Fibroblast of skin of left quadriceps (primary cell): ENCODE measurements at places on chromosomes 16 and 17.

DNA sequence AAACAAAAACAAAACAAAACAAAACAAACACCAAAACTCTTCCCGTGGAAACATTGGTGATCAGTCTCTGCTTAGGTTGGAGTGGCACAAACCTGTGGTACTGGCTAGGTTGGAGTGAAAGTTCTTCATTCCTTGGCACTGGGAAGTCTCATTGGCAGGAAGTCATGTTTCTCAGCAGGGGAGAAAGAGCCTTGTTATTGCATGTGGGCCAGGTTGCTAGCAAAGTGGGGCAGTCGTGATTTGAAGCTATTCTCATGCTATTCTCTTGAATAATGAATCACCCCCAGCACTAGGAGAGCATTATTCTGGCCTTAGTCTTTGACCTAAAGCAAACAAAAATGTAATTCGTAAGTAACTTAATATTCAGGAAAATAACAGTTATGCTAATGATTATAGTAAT is 24.3 kb upstream of the B4GALNT2 start:
- no peak for DNase-seq

DNA sequence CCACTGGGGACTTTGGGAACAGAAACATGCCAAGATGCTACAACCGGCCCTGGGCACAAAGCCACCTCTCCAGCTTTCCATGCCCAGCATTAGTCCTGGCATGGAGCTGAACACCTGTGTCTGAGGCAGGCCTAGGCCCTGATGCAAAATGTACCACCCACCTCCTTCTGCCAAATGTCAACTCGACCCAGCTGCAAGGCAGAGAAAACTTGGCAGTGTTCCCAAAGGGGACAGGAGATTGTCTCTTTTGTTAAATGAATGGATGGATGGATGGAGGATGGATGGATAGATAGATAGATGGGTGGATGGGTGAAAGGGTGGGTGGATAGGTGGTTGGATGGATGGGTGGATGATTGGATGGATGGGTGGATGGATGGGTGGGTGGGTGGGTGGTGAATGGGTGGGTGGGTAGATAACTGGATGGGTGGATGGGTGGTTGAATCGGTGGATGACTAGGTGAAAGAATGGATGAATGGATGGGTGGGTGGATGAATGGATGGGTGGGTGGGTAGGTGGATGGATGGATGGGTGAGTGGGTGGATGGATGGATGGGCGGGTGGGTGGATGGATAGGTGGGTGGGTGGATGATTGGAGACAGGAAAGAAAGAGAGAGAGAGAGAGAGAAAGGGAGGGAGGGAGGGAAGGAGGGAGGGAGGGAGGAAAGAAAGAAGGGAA is 73.4 kb upstream of the TNRC6C start:
- no peak for DNase-seq

GRCh38 chr16:63497408-63497807 is 1461.2 kb upstream of the CDH8 start:
- DNase-seq, result no peak

DNA sequence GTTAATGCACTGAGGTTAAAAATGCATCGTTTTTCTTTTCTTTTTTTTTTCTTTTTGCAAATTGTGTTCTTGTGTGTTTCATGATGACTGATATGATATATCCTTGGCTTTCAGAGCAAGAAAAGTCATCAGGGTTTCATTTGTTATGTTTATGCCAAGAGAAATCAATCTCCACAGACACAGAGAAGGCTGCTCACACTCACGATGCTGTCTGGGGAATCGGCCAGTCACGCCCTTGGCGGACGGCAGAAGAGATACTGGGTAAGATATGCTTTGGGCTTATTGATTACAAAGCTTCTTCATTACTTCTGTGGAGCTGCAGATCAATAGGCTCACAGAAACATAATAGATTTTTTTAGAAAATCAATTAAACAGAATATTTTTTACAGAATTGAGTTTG is 42.2 kb upstream of the TNRC6C start:
- no peak for DNase-seq

DNA sequence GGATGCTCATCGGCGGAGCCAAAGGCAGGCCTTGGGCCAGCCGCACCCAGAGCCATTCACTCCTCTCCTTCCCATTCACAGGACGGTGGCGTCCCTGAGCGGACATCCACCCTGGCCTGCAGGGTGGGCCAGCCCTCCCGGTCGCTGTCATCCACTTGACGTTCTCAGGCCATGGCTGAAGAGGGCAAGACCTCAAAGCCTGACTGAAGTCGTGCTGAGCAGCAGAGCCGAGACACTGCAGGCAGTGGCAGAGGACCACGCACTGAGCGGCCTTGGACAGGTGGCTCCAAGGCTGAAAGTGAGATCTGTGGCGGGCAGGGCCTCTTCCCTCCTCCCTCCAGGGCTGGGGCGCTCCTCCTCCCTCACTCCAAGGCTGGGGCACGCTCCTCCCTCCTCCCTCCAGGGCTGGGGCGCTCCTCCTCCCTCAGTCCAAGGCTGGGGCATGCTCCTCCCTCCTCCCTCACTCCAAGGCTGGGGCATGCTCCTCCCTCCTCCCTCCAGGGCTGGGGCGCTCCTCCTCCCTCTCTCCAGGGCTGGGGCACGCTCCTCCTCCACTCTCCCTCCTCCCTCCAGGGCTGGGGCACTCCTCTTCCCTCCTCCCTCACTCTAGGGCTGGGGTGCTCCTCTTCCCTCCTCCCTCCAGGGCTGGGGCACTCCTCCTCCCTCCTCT is 24.1 kb downstream of the GNPTG start:
- DNase-seq, result no peak

GRCh38 chr17:49003557-49004511 is 6.6 kb downstream of the IGF2BP1 start:
- no peak for DNase-seq

GRCh38 chr16:8722025-8722348 is 47.6 kb downstream of the ABAT start:
- no peak for DNase-seq

DNA sequence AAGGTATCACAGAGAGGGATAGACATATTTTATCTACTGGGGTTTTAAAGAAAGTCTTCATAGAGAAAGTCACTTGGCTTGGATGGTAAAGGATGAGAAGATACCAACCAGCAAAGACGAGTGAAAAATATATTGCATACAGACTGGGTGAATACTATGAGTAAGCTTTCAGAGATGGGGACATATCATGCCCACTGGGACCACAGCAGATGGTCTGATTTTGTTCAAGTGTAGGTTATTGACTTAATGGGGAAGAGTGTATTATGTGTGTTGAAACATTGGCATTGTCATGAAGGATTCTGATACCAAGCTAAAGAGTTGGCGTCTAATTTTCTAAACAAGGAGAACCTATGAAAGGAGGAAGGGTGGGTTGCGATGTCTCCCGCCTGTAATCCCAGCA is 13.8 kb upstream of the MMD start:
- DNase-seq, result no peak

DNA sequence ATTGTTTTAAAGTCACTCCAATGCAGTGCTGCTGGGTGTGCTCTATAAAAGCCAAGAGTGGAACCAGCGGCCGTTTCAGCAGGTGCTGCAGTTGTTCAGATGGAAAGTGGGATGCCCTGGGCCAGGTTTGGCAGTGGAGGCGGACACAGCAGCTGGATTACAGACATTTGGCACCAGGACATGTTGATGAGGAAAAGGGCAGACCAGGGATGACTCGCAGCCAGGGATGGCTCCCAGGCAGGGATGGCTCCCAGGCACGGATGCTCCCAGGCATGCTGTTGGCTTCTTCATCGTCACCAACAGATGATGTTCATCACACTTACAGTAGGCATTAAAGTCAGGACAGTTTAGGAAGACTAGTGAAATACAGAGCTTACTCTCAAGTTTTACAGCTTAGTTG is 10.0 kb downstream of the GAN start:
- DNase-seq, result no peak

- DNase-seq, result no peak
These were observed 55.0 kb downstream of the STX8 start for GRCh38 chr17:9520649-9521048.

- no peak for DNase-seq
These were observed 42.4 kb downstream of the RAI1 start for GRCh38 chr17:17723354-17724261.

DNA sequence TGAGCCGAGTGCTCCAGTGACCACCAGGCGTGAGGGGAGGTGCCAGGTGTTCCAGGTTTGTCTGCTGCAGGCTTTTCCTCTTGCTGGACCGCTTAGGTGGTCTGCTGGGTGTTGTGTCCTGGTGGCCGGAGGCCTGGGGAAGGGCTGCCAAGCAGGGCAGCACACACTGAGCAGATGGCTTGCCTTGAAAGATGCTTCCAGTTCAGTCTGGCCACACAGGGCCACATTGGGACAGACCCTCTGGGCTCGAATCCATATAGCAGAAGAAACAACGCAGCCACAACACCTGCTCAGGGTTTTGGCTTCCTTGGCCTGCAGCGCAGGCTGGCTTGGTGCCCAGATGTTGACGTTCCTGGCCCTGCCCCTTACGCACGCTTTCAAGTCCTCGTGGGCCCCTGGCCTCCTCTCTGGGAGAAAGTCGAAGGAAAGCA is 24.8 kb downstream of the GINS2 start:
- DNase-seq, result no peak

- DNase-seq, result no peak
These were observed 1.2 kb upstream of the TCAP start for GRCh38 chr17:39663688-39664580.

DNA sequence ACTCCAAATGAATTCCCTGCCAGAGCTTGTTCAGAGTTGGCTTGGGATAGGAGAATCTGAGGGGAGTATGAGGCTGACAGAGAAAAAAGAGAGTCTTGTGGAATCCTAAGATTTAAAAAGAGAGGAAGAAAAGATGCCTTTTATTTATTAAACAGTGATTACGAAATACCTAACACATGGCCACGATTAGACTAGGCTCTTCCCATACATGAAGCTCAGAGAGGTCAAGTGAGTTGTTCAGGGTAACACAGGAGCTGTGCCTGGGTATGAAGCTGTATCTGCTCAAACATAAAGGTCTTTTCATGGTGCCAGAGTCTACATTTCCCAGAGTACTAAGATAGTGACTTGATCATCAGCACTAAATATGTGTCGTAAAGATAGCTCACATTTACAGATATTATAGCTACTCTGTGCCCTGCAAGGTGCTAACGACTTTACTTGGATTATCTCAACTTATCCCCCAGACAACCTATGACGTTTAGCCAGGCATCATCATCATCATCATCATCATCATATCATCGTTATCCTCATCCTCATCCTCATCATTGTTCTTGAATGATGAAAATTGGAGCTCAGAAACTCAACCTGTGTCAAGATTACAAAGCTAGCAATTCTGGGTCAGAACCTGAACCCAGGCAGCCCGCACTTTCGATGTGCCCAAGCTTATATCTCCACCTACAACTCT is 500.8 kb downstream of the NPIPA7 start:
- DNase-seq, result no peak

DNA sequence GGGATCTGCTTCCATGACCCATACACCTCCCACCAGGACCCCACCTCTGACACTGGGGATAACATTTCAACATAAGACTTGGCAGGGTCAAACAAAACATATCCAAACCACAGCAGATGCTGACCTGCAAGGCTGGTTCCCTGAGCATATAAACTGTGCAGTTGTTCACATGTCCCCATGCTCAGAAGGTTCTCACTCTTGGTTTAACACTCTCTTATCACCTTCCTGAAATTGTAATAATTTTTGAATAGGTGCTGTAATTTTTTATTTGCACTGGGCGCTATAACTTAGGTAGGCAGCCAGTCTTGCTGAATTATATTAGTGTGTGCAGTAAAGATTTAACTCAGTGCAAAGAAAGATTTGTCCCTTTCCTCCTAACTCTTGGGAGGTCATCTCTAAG is 824.8 kb upstream of the SOX9 start:
- no peak for DNase-seq

GRCh38 chr16:25501530-25502255 is 190.1 kb upstream of the HS3ST4 start:
- DNase-seq, result no peak

GRCh38 chr17:65177901-65178300 is 40.7 kb downstream of the RGS9 start:
- peak; percentile 45 for DNase-seq

GRCh38 chr17:58352596-58353388 is 791 bp upstream of the SUPT4H1 start:
- no peak for DNase-seq

DNA sequence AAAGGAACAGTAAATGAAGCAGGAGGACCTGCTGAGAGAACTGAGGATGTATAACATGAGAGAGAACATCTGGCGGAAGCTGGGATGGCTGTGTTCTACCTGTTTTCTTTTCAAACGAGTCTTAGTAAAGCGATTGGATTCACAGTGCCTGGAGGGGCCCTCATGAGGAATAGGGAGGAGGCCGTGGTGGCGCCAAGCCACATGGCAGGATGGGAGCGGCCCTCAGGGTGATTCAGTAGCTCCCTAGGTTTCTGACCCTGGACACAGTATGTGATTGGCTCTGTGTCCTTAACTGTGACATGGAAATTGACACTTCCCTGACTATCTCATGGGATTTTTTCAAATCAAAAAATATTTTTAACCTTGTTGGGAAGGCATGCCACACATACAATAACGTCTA is 32.1 kb downstream of the USP43 start:
- DNase-seq, result no peak

- DNase-seq, result no peak
These were observed 91.7 kb upstream of the CACNG3 start for GRCh38 chr16:24164416-24164815.

GRCh38 chr17:18323007-18323406 is 7.9 kb downstream of the SMCR8 start:
- DNase-seq, result no peak

DNA sequence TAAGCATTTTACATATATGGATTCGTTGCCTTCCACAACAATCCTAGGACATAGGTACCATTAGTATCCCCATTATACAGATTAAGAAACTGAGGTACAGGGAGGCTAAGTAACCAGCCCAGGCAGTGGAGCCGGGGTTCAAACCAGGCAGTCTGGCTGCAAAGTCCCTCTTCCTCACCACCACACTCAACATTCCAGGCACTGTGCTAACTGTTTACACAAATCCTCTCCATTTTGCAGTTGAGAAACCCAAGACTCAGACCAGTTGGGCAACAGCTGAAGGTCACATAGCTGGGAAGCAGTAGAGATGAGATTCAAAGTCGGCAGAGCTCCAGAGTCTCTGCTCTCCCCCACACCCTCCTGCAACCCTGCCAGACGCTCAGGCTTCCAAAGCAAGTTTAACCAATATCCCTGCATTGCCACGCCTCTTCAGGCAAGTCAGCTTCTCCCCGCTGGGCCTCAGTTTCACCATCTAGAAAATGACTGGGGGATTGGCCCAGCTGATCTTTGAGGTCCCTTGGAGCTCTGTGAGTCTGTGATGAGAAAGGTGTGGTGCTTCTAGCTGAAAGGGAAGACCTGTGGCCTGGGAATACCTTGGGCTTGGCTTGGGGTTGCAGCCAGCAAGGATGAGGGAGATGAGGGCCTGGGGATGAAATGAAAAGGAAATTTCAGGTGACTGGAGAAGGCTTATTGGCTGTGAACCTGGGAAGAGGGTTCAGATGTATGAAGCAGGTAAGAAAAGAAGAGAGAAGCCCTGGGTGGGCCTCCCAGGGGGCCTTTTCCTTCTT is 14.0 kb downstream of the CCR7 start:
- peak; percentile 87 for DNase-seq

GRCh38 chr16:69017036-69017783 is 88.2 kb upstream of the HAS3 start:
- no peak for DNase-seq

GRCh38 chr17:67546578-67547527 is 169.8 kb downstream of the PITPNC1 start:
- no peak for DNase-seq
